NCI-H187 treated with DMSO at 0.1 percent for 48 hours (cell line): ENCODE measurements at places on chromosomes 11 and 22.

GRCh38 chr22:38802671-38803121, 8.8 kb upstream of the DNAL4 start:
- no peak for DNase-seq

DNA sequence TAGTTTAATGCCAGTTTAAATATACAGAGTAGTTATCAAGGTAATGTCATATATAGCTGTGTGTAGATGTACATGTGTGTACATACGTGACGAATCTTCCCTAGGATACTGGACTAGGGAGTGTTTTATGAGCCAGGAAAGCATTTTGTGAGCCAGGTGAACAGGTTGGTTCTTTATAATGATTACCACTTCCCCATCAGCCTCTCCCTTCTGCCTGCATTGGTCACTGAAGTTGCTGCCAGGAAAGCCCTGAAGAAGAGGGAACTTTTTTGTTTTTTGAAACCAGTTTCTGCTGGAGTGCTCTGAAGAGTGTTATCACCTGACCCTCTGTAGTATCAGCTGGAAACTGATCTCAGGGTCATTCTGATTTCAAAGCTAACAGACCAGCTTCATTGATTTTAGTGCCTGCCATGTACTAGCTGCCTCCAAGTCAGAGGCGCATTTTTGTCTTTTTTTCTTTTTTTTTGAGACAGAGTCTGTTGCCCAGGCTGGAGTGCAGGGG, 14.2 kb upstream of the ST14 start:
- no peak for DNase-seq

DNA sequence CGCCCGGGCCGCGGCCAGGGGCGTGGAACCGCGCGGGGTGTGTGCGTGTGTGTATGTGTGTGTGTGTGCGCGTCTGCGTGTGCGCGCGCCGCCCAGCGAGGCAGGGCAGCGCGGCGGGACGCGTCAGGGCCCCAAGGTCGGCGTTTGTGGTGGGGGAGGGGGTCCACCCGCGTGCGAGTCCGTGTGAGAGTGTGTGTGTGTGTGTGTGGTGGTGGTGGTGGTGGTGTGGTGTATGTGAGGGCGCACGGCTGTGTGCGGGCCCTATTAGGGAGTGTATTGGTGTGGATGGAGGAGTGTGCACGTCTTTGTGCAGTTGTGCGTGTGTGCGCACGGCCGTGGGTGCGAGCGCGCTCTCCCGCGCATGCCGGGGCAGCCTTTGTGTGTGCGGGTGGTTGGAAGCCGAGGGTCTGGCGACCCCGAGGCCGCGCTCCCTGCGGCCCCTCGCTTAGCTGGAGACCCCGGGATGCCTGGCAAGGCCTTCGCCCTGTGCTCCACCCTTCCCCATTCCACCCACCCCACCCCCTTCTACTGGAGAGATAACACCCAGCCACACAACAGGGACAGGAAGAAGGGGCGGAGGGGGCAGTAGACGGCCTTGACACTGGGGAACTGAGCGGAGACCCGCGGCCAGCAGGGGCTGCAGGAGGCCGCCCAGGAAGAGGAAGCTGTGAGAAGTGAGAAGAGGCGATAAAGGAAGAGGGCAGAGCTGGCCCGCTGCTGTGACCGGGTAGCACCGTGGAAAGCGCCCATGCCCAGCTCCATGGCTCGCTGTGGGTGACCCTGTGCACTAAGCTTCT, 528 bp upstream of the ARRB1 start:
- no peak for DNase-seq

DNA sequence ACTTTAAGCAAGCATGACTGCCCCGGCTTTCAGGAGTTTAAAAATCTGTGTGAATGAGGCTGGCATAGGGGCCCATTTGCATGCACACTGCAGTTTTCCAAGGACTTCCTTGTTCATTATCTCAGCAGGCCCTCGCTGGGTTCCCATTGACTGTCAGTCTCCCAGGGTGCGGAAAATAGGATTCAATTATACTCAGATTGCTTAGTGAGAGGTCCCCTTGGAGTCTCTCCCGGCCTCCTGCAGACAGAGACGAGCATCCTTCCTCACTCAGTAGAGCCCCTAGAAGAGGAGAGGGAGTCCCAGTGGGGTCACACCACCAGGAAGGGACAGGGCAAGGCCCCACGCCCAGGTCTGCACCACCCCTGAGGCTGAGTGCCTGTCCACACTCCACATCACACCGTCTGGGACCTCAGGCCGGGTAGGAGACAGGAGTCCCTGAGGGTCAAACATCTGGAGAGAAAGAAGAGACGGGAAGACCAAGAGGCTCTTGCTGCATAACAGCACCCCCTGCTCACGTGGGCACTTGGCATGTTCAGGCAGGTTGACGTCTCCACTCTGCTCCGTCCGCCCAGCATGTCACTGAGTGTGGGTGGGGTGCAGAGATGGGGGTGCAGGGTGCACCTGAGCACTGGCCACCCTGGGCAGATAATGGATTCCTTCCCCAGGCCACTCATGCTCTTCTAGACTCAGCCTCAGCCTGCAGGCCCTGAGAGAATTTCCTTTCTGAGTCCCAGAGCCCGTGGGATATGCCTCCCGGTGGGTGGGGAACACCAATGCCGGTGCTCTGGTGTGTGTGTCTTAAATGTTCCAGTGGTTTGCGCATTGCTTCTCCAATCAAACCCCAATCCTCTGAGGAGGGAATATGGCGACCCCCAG, 58.8 kb downstream of the MCM5 start:
- no peak for DNase-seq

GRCh38 chr11:123510579-123510905, 80.5 kb downstream of the GRAMD1B start:
- DNase-seq: no peak

DNA sequence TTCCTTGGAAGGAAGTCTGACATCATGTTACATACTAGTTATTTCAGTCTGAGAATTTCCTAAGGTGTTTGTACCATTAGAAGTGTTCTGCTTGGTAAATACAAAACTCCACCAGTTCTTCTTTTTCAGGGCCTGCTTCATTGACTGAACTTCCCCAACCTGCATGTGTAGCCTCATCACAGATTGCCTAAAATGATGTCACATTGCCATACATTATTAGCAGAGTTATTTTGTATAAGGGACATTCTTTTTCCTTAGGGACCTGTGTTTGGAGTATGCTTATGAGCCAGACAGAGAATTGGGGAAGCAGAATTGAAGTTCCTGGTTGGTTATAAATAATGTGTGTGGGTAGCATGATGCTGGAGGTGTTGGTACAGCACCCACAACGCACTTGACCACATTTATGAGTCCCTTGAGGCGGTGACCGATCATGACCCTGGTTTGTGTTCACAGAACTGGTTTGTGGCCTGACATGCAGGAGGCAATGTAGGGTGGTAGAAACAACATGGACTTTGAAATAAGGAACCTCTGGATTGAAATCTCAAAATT, 16.4 kb upstream of the MMP7 start:
- DNase-seq: no peak

DNA sequence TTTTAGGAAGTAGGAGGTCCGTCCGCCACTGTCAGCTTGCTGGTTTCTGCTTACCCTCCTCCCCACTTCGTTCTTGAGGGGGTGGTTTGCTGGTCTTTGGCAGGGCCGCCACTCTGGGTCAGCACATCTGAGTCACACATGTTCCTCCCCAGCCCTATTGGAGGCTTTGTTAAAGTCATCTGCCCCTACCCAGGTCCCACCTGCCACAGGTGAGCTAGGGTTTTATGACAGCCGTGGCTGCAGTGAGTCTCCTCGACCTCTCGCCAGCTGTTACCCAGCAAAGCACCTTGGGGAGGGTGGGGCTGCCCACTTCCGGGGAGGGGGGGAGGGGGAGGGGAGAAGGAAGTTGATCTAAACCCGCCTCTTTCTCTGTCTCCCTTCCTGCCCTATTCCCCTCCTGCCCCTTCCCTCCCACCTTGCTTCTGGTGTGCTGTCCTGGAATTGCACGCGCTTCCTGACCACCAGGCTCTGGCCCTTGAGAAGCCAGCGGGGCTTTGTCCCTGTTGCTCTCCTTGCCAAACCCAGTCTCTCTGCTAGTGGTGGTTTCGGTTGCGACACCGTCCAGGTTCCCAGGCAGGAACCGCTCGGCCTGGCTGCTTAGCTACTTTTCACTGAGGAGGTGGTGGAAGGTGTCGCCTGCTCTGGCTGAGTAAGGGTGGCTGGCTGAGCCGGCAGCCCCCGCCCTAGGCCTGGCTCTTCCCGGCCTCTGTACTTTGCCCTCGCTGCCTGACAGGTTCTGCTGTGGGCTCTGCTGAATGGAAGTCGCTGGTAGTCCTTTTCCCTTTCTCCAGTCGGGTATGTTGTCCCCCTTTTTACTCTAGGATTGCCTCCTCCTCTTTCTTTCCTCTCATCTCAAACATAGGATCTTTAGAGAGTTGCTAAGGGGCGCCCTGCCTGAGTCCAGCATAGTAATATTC, 28.5 kb downstream of the RCOR2 start:
- DNase-seq: peak; percentile 23

DNA sequence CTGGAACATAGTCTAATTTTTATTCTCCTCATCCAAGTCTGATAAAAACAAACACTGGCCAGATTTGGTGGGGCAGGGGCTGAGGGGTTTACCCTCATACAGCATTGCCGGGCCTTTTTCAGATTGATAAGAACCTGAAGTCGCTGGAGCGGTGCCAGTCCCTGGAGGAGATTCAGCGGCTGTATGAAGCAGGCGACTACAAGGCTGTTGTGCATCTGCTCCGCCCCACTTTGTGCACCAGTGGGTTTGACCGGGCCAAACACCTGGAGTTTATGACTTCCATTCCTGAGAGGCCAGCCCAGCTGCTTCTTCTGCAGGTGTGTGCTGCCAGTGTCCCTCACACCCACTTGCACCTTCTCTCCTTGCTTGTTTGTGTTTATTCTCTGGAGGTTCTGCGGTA, 55.8 kb downstream of the CABIN1 start:
- DNase-seq: peak; percentile 35

DNA sequence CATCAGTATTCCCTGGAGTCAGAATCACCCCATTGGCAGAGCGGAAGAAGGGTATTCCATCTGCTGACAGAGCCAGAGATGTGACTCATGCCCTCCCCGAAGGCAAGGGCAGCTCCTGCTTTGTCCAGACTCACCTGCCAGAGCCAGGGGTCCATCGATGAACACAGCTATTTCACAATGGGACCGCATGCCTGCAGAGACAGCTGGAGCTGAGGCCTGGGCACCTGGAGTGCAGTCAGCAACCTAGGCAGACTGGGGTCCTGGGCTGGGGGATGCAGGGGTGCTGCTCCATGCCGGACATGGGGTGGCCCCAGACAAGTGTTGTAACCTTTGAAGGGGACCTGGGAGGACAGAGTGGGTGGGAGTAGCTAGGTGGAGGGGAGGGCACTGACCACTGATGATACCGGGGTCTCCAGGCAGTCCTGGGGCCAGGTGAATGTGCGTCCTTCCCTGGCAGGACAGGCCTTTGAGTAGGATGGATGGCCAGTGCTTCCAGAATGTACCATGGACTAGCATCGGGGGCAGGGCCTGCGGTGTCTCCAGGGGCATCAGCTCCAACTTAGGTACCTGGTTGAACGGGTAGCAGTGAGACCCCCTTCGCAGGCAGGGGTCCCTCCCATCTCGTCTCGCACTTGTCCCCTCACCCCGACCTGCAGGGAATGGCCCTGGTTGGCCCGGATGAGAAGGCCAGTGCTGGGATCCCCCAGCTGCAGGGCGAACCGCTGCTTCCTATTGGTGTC, 1.7 kb downstream of the TRPT1 start:
- no peak for DNase-seq

DNA sequence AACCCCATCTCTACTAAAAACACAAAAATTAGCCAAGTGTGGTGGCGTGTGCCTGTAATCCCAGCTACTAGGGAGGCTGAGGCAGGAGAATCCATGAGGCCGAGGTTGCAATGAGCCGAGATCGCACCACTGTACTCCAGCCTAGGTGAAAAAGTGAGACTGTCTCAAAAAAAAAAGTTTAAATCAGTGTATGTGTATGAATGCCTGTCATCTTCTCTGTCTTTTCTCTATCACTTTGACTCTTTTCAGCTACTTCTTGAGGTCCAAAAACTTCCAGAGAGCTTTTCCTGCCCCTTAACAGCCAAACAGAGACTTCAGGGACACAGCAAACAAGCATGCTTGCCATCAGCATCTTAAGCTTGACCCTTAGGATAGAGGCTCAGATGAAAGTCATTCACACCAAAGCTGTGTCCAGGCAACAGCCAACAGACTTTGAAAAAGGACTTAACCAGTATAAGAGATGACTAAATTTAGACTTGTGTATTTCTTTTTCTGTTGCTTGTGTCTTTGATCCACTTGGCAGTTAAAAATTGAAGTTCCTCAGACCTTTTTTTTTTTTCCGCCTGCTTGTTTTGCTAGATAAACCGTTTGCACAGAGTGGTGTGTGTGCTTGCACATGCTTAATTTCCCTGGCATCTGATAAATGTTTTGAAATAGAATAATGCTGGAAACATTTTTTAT, 151.9 kb downstream of the DBX1 start:
- no peak for DNase-seq
